ENCODE measurements at places on chromosomes 7 and 10.

- no peak for DNase-seq
Observed at GRCh38 chr7:690478-691360, 35.8 kb upstream of the DNAAF5 start.

- no peak for DNase-seq
Observed at GRCh38 chr10:117761695-117762094, 219.1 kb downstream of the EMX2 start.

GRCh38 chr7:71661671-71662224, 529.8 kb downstream of the GALNT17 start:
- DNase-seq = no peak

- DNase-seq = no peak
Observed at GRCh38 chr10:72134785-72135767, 46.7 kb upstream of the SPOCK2 start.

GRCh38 chr7:123616223-123616622, 14.6 kb downstream of the ASB15 start:
- DNase-seq = no peak

DNA sequence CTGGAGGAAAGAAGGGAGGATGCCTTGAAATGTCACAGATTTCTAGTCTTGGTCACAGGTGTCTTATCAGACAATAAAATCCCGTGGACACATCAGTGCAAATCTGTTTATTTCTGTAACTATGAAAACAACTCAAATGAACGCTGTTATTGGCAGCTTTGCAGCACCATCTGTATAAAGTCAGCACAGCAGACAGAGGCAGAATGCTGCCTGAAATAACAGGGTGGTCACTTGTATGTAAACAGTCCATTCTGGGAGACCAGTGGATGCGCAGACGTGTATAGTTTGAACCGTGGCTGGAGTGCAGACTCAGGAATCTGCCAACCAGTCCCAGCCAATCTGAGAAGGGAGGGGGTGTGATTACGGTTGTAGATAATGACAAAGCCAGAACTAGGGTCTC, 54.8 kb downstream of the SEC23IP start:
- DNase-seq = no peak

- DNase-seq = no peak
Observed at GRCh38 chr7:96789914-96790313, 80.3 kb upstream of the SEM1 start.

DNA sequence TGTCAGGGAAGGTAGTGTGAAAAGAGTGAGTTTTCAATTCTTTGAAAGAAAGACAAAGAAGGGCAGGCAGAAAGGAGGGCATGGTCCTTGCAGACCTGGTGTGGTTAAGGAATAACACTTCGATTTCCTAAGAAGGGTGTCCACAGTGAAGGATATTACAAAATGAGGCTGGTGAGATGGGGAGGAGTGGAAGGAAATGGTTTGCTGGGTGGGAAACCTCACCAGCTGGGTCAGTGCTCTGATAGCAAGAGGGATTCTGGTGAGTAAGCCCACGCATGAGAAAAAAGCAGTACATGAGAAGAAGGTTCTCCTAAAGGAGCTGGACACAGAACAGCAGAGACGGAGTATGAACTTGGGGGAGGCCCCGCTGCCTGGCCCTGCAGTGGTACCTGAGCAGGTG, 230.6 kb upstream of the PLXNA4 start:
- no peak for DNase-seq

DNA sequence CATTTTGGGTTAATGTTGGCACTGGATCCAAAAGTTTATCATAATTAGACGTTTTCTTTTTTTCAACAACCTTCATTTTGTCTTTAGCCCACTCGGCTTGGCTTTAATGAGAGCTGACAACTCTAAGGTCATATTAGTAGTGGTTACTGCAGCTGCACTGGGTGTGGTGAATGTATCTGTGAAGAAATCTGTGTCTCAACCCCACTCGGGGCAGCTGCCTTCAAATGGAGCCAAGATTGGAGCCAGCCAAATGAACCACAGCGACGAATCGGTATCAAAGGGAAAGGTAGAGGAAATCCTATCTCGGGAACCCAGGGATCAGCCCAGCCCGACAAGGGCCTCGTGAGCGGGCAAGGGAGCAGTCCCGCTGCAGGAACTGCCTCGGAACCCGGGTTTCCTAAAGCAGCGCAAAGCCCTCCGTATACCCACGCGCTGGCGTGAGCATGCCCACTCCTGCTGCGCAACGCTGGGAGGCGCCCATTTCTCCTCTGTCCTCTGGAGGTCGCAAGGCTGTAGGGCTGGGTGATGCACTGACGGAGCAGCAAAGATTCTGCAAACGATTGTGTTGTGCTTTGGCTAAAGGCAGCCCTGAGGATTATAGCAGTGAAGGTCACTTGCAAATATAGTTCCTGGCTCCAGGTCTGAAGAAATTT, 98.7 kb upstream of the MBL2 start:
- no peak for DNase-seq

DNA sequence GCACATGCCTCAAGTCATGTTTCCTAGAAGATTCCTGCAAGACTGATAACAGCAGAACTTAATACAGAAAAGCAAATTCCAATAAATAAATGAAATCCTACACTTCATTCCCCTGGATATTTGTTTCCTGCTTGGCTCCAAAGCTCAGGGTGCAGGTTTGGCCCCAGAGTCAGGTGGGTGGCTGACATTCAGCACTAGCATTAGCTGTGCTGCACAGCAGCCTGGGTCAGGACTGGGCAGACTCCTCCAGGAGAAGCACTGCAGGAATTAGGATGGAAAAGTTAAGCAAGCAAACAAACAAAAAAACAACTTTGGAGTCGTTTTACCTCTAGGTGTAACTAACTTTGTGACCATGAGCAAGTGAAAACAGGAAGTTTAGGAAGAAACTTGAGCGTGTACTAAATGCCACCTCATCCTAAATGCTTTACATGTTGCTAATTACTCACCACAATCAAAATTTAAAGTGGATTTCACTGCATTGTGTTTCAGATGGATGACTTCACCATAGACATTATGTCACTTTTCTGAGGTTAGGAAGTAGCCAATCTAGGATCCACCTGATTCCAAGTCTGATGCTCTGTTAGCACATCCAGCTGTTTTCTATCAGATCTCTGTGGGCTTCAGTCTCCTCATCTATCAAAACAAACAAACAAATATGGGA, 239.4 kb downstream of the C7orf25 start:
- no peak for DNase-seq

DNA sequence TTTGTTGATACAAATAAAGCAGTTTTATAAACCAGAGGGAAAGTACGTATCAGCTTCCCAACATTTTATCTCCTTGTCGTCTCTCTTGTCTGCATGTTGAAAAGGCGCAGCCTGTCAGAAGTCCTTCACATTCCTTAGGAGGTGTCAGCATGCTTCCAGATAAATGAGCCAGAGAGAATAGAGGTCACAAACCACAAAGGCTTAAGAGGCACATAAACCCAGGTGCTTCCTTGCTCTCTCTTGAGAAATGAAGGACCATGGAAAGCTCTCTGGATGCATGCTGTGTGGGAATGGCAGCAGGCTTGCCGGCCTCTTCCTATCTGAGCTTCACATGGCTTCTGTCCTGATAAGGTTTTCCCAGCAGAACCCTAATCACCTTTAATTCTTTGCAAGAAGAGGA, 448.5 kb downstream of the XPNPEP1 start:
- DNase-seq = no peak

DNA sequence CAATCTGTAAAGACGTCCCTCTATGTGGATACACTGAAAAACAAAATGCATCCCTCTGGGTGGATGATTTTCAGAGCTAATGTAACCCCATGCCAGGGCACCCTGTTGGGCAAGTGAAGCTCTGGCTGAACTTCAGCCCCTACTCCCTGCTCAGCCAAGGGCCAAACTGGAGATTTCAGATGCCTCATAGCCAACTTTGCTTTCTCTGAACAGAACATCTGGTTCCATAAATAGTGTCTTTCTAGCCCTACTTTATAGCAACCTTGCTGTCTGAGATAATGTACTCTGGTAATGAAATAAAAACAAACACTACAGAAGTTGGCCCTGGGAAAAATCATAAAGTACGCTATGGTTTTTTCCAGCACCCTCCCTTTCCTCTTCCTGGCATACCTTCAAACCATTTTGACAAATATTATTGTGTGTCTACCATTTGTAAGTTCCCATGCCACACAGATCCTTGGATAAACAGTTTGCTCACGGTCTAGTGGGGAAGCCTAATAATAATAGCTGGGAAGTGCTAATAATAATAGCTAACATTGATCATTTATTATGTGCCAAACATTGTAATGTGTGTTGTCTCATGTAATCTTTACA, 3.4 kb downstream of the ENTPD1 start:
- no peak for DNase-seq

- no peak for DNase-seq
Observed at GRCh38 chr10:110392868-110393740, 88.4 kb upstream of the SMNDC1 start.

- no peak for DNase-seq
Observed at GRCh38 chr10:71974489-71975021, 10.4 kb downstream of the CHST3 start.

DNA sequence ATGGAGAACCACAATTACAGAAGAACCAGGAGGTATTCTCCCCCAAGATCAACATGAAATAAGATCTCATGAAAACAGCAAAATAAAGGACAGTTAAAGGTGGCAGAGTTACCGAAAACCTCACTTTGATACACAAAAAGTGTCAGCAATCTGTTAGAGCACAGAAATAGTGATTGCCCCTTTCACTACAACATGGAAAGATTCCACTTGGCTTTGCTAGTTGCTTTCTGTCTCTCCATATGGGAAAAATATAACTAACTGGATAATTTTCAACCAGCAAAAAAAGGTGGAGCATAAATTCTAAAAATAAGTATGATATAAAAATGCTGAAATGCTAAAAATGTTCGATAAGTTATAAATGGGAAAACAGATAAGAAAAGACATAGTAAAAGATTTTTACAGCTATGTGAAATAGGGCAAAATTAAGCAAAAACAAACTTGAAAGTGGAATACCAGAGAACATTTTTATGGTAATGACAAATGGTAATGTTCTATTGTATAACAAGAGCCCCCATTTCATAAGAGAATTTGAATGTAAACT, 90.2 kb downstream of the GPR85 start:
- DNase-seq = no peak

- DNase-seq = no peak
Observed at GRCh38 chr7:117138981-117139380, 183.9 kb downstream of the WNT2 start.

DNA sequence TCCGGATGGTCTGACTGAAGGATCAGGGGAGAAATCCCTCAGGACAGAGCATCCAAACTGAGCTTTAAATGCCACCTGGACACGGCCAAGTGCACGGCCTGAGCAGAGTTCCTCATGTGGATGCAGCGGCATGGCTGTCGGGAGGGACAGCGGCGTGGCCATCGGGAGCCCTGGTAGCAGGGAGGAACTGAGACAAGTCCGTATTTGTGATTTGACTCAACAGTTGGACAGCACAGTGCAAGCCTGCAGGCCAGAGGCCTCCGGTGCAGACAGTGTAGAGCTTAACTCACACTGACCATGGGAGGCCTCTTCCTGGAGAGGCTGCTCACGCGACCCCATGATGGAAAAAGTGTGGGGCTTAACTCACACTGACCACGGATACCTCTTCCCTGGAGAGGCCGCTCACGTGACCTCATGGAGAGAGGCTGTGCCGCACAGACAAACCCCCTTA, 207.4 kb downstream of the DIP2C start:
- no peak for DNase-seq
